Stimulated activated CD8-positive, alpha-beta memory T cell treated with anti-CD3 and anti-CD28 coated beads, Interleukin-15, amount 100 ng/mL, for 4 hours (primary cell): ENCODE measurements at places on chromosomes 7 and 10.

GRCh38 chr10:124999433-125000365, 57.8 kb downstream of the ZRANB1 start:
- DNase-seq = no peak

GRCh38 chr10:31650010-31650409, 278.6 kb downstream of the ARHGAP12 start:
- DNase-seq = no peak

DNA sequence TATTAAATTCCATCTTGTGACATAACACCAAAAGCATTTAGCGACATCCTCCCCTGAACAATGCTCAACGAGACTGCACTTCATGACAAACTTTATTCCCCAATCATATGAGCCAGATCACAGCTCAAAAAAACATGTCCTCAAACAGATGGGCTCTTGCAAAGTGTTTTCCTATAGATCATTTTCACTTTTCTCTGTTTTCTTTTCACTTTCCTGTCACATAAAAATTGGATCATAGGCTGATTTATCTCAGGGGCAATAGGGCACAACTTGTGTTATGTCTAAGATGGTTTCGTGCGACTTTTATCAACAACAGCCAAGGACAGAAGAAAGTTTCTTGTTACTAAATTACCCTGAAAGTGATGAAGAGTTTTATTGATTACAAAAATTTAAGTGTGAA, 206.1 kb downstream of the WDR11 start:
- DNase-seq = no peak

GRCh38 chr7:85736085-85736484, 549.2 kb upstream of the SEMA3D start:
- DNase-seq = no peak

GRCh38 chr7:4739528-4739992, 35.9 kb upstream of the AP5Z1 start:
- DNase-seq = no peak

GRCh38 chr10:85532773-85533172, 833.8 kb downstream of the GRID1 start:
- DNase-seq = no peak

GRCh38 chr10:71270301-71271220, 48.5 kb upstream of the SLC29A3 start:
- no peak for DNase-seq

DNA sequence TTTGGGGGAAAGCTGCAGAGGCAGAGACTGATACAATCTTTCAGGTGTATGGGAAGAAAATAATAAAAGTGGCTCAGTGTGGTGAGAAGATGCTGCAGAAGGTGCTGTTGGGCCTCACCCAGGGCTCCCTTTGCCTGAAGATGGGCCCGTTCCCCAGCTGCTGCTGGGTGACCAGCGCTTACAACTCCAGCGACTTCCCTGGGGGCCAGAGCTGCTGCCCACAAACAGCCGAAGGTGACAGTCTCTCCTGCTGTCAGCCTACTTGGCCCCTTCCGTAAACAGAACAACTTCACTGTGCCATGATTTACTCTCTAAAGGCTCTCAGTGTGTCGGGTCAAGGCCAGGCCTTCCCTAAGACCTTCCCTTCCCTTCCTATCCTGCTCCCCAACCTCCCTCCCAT, 93.6 kb upstream of the PCBD1 start:
- DNase-seq = no peak

GRCh38 chr10:78717200-78717599, 351.6 kb upstream of the ZMIZ1 start:
- DNase-seq = no peak

DNA sequence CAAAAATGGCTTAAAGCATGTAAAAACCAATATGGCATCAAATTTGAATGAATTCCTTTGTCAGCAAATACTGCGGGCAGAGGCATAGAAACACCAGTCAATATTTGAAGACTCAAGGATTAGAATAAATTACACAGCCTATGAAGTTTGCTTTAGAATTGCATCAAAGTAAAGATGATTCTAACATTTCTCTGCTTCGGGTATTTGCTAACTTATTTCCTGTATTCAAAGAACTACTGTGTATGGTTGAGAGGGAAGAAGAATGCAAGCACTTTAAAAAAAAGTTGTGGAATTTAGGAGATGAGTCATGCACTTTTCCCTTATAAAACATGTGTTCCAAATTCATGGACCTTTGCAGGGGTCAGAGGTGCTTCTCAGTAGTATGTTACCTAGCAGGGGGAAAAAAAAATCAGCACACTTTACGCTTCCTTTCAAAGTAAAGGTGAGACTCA, 90.1 kb downstream of the PIP4K2A start:
- no peak for DNase-seq

GRCh38 chr10:23975431-23975830, 233.5 kb upstream of the KIAA1217 start:
- DNase-seq = no peak

DNA sequence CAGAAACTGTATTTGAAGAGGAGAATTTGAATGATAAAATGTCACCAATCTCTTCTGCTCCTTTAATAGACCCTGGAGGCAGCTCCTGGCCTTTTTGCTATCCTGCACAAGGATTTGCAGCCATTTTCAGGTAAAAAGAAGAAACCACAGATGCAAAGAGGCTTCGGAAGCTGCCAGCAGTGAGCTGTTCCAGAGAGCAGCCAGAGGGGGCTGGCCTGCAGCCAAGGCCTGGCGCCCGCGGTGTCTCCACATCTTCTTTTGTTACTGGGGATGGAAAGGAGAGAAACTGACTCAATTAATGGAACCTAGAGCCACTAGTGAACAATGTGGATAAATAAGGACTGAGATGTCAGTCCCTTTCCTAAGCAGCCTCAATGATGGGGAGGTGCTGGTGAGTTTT, 23.9 kb upstream of the GPR26 start:
- DNase-seq = no peak

- no peak for DNase-seq
Observed at GRCh38 chr10:95508730-95509129, 52.4 kb downstream of the SORBS1 start.

DNA sequence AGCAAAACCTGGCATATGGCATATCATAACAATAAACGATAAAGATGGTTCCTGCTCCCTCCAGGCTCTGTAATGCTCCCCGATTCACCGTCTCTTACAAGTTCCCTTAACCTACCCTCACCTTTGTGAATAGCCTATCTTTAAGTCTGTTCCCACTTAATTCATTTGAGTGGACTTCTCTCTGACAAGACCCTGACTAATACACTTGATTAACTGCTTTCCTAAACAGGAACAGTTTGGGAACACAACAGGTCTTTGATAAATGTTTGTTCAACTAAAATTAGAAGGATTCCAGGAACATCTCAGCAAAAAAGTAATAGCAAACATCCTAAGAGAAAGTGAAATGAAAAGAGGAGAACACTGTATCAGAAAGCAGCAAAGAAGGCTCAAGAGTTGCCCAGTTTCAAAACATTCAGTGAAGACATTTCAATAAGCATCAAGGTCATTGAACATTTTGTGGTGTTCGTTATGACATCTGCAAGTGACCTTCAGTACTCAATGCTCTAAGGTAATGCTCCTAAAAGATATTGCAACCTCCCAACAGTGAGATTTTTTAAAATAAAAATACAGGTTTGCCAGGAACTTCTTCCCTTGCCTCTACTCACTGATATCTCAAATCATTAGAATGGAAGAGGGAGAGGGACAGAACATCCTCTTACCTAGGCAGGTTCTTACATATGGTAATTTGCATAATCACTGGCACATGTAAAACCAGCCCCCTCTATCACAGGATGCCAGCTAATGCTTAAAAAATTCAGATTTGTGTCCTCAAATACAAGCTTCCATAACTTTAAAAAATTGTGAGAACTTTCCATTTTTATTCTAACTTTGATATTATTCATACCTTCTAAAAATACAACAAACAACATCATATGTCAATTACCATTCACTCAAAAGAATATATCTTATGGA, 11.4 kb upstream of the ARHGAP12 start:
- DNase-seq = no peak

DNA sequence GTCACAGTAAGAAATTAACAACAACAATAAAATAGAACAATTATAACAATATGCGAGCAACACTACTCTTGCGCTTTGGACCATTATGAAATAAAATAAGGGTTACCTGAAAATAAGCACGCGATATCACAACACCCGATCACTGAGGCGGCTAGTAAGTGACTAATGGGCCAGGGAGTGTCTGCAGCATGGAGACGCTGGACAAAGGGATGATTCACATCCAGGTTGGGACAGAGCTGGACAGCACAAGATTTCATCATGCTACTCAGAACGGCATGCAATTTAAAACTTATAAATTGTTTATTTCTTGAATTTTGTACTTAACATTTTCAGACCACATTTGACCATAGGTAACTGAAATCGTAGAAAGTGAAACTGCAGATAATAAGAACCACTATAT, 15.6 kb downstream of the HIBADH start:
- no peak for DNase-seq

GRCh38 chr7:17608114-17608833, 309.8 kb downstream of the AHR start:
- DNase-seq = no peak

- DNase-seq = no peak
Observed at GRCh38 chr7:53611043-53611442, 575.6 kb downstream of the POM121L12 start.

DNA sequence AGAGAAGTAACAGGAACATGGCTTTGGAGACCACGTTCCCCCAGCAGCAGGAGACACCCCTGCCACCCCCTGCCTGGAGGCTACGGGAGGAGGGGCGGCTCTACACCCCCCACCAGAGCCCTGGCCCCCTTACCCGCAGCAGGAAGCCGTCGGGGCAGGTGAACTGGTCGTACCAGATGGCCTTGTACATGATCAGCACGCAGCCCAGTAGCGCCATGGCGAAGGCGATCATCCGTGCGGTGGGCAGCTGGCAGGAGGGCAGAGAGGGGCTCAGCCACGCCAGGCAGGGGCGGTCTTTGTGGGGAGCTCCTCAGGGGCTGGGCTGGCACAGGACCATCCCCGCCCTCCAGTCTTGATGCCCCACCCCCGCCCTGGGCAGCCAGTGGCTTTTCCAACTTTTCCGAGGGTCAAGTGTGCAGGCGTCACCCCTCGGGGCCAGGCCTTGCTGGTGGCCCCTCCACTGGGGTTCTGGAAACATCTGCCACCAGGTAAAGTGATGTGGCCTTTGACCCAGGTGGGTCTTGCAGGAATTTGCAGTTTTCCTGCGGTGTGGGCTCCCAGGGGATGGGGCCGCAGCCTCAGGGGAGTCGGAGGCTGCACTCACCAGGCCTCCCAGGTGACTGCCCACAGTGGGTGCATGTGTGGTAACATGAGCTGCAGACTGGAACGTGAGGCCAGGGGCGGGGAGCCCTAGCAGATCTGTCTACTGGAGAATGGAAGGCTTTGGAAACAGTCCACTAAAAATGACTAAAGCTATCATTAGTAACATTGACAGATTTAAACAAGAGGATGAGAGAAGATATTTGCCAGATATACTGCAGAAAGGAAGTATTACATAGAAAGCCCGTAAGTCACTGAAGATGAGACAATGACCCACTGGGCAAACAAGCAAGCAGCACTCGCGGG, 9.7 kb downstream of the CALY start:
- DNase-seq = no peak

- no peak for DNase-seq
Observed at GRCh38 chr10:124874-125273, 10.4 kb upstream of the ZMYND11 start.

DNA sequence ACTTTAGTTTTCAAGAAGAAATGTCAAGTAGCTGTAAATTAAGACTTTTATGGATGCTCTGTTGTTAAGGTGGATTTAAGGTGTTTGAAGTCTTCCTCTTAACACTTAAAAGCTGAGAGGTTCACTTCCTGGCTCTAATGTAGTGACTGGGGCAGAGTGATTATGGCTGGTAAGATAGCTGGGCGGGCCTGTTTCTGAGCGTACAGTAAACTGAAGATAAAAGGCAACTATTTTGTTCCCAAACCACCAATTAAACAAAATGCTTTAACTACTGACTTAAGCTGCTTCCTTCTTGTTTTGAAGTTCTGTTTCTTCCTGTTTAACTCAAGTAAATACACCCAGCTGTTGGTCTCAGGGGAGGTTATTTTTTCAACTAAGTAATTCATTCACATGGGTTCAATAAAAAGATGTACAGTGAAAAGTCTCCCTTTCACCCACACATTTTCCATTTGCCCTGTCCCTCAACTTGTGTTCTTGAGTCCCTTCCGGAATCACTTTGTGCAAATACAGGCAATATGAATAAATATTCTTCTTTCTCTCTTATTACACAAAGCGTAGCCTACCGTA, 19.3 kb downstream of the VWA2 start:
- no peak for DNase-seq

DNA sequence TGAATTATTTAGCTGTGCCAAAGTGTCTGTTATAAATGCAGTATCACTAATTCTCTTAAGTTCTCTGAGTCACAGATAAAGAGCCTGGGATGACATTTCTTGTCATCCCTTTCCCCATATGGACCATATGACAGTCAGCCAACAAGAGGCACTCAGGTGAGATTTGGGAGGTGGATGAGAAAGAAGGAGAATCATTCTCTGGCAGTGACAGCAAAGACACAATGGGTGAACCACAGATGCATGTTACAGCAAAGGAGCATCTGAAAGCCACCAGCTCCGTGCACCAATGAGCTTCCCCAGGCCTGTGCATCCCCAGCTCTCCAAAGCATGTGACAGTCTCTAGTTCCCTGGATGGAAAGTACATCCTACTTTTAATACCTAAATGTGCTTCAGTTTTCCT, 10.8 kb downstream of the GIMAP6 start:
- DNase-seq = no peak
